ENCODE measurements at places on chromosomes 12 and 14. TPM values are rescaled to one million over a fixed set of nuclear protein-coding genes. Genes with fewer than 3 reads are reported as not detected.

Gene CLEC4D
- not detected for total RNA-seq

Gene GALNT8
- 0.70 TPM for total RNA-seq

Gene LYZ
- 28.5 TPM for total RNA-seq

- no peak for DNase-seq
These were observed 196.6 kb upstream of the TMTC1 start for GRCh38 chr12:29980304-29980703.

- DNase-seq: no peak
These were observed 18.1 kb downstream of the NOS1 start for GRCh38 chr12:117343296-117343695.

Gene OR4E2
- not detected for total RNA-seq

GRCh38 chr14:77559381-77559780 is 57.1 kb downstream of the SPTLC2 start:
- no peak for DNase-seq

DNA sequence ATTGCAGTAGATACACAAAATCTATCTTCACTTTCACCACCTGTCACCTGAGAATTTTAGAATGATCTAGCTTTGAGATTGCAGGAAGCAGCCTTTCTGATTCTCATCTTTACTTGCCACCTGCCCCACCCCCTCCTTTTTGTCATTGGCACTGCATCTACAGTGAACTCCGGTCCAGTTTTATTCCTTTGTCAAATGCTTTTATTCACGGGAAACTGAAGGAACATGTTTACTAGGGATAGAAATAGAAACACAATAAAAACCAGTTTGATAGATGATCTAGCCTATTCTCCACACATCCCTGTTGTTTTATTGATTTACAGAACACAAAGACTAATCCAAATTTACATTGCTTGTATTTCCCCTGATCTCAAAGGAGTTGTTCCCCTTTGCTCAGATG is 471.7 kb upstream of the STXBP6 start:
- DNase-seq: no peak

DNA sequence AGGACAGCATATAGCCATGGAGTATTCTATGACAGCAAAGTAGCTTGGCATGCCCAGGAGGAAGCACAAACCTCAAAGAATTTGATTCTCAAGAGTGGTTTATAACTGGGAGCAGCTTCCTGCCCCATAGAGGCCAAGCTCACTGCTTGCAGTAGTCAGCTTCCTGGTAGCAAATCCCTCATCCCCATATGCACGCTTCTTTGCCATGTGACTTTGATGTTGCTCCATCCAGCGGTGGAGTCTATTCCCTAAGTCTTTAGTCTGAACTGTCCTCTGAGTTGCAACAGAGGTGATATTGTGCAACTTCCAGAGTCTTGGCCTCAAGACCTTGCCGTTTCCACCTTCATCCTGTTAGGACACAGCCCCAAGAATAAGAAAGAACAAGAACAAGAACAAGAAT is 996.8 kb upstream of the TMEM132C start:
- DNase-seq: no peak

DNA sequence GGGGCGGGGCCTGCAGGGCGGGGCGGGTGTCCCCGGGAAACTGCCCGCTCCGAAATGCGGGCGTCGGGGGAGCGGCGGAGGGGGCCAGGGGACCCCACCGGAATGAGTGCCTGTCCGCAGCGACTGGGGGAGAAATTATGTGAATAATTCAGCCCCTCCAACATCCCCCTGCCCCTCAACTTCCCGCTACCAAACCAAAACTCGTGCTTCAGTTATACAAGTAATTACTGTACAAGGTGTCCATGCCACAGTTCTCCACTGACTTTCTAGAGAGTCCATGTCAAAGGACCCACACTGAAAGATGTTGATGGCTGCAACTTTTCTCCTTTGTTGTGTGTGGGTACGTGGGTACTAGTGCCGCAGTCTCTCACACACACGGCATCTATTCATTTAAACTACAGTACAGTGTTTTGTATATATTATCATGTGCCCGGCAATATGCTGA is 414 bp upstream of the CDK17 start:
- no peak for DNase-seq

DNA sequence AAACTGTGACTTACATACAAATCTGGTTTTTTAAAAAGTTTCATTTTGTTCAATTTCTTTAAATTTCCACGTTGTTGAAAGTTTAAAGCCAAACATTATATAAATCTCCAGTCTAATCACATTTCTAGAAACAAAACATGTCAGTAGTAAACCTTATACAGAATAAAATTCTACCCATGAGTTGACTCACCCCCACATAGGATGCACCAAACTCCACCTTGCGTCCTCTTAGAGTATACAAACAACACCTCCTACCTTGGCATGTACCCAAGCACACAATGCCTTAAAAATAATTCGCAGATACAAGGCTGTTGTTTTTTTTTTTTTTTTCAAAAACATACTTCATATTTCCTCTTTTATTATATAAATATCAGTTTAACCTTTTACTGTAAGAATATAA is 3.3 kb downstream of the FBXL14 start:
- DNase-seq: no peak

DNA sequence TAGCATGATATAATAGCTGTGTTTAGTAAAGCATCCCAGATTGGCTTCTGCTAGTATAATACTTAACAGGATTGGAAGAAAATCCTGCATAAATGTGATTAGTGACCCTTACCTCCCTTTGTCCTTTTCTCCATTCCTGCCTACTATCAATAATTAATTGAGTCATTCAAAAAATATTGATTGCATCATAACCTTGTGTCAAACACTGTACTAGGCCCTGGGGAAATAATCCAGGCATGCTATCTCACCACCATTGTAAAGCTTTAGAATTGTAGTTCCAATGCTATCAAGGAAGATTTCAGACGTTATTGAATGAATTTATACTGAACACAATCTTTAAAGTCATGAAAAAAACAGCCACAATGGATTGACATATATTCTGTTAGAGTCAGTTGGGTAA is 378.6 kb upstream of the DDHD1 start:
- no peak for DNase-seq

Gene IFT43
- total RNA-seq: 39.9 TPM

Gene NRXN3
- 6.7 TPM for total RNA-seq

Gene PLA2G1B
- total RNA-seq: not detected

GRCh38 chr14:96811985-96812667 is 14.9 kb downstream of the VRK1 start:
- DNase-seq: no peak

- DNase-seq: no peak
These were observed 155.0 kb downstream of the FOXN3 start for GRCh38 chr14:89262041-89262440.

DNA sequence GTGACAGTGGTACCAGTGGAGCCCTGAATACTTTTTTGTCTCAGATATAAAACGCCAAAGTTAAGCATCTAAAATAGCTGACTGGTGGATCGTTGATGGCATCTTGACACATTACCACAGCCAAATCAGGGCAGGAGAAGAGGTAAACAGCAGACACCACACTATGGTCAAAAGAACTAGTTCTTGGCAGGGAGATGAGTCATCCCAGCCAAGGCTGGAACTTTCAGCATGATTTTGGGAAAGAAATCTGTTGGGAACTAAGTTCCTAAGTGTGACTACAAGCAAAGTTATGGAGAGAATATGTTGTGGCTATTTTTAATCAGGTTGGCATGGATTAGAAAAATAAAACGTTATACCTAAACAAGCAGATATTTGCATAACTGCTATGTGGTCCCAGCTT is 36.9 kb downstream of the LGR5 start:
- no peak for DNase-seq

DNA sequence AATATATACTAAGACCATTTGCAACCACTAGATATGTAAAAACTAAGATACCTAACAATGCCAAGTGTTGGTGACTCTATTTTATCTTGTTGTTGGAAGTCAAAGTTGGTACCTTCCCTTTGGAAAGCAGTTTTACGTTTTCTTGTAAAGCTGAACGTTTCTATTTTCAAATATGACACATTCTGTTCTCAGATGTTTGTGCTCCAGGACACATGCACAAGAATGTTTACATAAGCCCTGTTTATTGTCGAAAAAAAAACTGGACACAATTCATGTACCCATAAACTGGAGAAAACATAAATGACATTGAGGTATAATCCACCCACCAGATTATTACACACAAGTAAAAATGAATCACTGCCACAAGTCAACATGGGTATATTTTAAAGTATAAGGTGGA is 967.4 kb downstream of the BCL11B start:
- no peak for DNase-seq

DNA sequence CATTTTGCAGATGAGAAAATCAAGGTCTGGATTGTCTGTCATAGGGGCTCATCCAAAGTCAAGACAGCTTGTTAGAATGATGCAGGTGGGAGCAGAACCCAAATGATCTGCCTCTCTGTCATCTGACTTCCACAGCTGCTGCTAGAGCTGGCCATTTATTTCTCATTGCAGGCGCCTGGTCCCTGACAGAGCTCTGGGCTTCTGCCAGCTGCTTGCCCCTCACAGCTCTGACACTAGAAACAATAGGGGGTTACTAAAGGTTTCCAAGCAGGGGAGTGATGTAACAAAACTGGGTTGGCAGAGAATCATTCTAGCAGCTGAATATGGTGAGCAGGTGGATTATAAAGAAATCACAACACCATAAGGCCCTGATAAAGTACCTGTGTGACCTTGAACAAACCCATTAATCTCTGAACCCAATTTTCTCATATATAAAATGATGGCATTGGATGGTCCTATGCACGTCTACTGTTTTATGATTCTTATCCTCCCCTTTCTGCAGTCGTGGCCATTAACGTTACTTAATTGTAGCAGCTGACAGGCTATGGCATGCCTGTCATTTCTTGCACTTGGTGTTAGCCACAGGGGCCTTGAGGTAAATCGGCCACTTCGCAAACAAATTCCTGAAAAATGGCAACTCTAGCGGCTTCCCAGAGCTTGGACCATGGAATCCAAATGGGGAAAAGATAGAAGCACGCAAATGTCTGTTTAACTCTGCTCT is 134.6 kb downstream of the RMST start:
- DNase-seq: no peak

- DNase-seq: no peak
These were observed 93.5 kb downstream of the LMNTD1 start for GRCh38 chr12:25459541-25459951.

- no peak for DNase-seq
These were observed 341 bp downstream of the ZNF10 start for GRCh38 chr12:133130808-133131128.

DNA sequence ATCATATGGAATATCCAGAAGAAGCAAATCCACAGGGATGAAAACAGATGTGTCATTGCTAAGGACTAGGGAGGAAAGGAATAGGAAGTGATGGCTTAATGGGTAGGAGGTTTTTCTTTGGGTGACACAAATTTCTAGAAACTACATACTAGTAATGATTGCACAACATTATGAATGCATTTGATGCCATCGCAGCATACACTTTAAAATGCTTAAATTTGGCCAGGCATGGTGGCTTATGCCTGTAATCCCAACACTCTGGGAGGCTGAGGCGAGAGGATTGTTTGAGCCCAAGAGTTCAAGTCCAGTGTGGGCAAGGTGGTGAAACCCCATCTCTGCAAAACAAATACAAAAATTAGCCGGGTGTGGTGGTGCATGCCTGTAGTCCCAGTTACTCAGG is 1370.8 kb downstream of the AACS start:
- DNase-seq: no peak

DNA sequence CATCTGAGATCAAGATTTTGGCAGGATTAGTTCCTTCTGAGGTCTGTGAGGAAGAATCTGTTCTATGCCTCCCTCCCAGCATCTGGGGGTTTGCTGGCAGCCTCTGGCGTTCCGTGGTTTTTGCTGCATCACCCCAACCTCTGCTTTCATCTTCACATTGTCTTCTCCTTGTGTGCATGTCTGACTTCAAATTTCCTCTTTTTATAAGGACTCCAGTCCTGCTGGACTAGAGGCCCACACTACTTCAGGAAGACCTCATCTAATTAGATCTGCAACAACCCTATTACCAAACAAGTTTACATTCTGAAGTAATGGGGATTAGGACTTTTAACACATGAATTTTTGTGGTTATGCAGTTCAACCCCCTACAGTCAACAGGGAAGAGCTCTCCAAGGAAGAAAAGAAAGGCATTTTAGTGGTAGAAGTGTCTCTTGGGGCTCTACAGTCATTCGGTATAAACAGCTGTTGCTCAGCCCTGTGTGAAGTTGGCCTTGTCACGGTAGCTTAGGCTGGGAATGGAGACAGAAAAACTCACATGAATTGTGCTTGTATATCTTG is 89.7 kb downstream of the CAND1 start:
- DNase-seq: no peak

Measured in ureter (tissue), 1 donor.